Aorta (tissue), 5 donors: ENCODE measurements at places on chromosomes 6 and 20. TPM values are rescaled to one million over a fixed set of nuclear protein-coding genes. Genes with fewer than 3 reads are reported as not detected.

GRCh38 chr6:116298973-116299372 lies 19.2 kb upstream of the TSPYL1 start:
- H3K36me3 ChIP-seq, result no peaks in the 10 kb centered on the region
- H3K4me3 ChIP-seq, result no peak overlapping the region
- no peak overlapping the region for H3K27ac ChIP-seq

GRCh38 chr6:79064635-79065034 lies 13.4 kb downstream of the PHIP start:
- H3K36me3 ChIP-seq, result no peaks in the 10 kb centered on the region
- H3K4me1 ChIP-seq, result peaks cover 8% of the 10 kb centered on the region
- no peak for DNase-seq
- H3K27me3 ChIP-seq, result no peaks in the 10 kb centered on the region

DNA sequence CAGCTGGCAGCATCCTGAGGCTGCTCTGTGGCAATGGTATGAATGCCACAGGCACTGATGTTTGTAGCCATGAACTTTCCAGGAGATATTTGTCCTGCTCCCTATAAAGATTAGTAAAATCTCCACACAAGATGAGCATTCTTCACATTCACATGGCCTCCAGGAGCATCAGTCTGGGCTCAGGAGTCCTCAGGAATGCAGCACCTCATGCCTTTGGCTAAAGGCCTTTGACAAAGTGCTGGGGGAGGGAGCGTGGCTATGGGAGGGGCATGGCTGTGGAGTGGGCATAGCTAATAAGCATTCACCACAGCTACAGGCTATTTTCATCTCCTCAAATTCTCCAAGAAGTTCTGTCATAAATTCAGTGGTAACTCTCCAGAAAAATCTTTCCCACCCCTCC lies 90.5 kb upstream of the LY86 start:
- H3K36me3 ChIP-seq, result no peaks in the 10 kb centered on the region
- H3K27me3 ChIP-seq, result no peaks in the 10 kb centered on the region
- H3K4me3 ChIP-seq, result no peak overlapping the region
- H3K4me1 ChIP-seq, result no peaks in the 10 kb centered on the region
- no peak for DNase-seq

DNA sequence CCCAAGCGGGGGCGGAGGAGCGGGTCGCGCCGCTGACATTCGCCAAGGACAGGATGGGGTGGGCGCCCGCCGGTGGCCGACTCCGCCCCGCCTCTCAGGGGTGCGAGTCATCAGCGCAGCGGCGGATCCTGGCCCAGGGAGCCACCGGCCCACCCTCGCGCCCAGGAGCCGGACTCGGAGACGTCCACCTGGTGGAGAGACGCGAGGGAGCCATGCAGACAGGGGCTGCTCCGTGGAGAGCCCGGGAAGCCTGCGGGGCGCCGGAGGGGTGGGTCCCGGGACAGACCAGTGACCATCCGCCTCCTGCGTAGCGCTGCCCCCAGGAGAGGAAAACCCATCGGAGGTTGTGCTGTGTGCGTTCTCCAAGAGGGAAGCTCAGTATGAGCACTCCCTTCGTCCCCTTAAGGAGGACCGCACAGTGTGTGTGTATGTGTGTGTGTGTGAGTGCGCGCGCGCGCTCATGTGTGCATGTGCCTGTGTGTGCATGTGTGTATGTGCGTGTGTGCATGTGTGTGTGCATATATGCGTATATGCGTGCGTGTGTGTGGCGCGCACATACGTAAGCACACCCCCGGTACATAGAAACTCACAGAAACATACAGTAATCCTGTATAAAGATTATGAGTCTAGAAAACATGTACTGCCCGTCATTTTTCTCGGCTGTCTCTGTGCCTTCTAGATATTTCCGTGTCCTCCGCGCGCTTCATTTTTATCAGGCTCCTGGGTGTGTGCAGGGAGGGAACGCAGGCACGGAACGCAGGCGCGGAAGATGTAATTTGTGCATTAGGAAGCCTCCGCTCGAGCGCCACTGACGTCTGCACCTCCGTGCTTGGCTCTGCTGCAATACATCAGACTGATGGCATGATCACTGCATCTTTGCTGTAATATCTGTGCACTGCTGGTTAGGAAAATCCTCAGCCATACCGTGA lies 158.9 kb downstream of the TBXT start:
- no peaks in the 10 kb centered on the region for H3K36me3 ChIP-seq
- DNase-seq, result no peak
- H3K4me3 ChIP-seq, result no peak overlapping the region
- H3K27me3 ChIP-seq, result no peaks in the 10 kb centered on the region

FAM83C gene
- total RNA-seq, result not detected

ZNF391 gene
- 4.5 TPM for total RNA-seq
